ENCODE measurements at places on chromosomes 11 and 22.

DNA sequence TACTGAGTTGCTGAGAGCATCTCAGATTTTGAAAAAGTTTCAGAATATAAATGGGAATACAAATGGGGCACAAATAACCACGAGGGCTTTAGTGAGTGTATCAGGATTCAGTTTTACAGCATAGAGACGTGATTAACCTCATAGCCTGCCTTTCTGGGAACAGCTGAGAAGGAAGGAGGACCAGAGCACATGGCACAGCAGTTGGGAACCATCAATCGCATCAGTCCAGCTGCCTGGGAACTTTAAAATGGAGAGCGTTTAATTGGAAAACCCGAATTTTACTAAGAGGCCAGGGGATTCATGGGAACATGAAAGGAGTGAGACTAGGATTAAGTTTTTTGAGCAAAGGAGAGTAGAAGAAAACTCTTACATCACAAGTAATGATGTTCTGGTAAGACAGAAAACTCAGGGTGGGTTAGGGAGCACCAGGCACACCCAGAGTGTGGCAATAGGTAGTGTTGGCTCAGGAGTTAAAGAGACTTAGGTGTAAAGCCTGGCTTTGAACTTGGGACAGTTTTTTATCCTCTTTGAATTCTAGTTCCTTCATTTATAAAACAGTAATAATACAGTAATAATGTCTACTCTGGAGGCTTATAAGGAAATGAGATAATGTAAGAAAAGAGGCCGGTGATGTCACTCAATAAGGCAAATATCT, 40.2 kb downstream of the FZD4 start:
- DNase-seq = no peak

DNA sequence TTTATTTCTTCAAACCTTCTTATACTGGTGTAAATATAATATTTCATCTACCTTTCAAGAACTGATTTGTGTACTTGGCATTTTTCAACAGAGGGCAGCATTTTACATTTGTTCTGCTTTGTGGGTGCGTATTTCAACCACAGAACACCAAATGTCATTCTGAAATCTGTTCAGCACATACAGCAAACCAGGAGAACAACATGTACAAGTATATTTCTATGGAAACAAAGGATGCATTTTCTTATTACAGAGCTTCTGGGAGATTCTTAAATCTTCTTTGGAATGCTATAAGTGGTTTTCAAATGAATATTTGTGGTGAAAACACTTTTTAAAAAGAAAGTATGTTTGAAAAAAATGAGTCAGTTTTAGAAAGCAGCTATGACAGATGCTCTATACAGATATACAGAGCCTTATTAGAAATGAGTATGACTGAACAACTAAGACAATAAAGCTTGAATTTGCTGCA, 946.0 kb downstream of the FAM181B start:
- no peak for DNase-seq

DNA sequence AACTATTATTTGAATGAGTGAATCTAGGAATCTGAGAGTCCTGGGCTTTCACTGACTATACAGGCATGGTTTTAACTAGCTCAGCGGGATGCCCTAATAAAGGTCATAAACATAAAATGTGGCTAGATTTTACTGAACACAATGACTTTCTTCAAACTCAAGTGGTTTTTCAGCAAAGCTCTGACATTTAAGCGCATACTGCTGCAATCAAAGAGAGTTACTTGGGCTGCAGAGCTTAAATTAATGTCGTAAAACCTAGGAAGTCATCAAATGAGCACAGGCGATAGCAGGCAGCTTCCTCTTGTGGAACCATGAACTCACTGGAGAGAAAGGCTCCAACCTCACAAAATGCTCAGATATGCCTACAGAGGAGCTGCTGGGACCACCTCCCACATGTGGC, 6.7 kb downstream of the CSNK2A3 start:
- DNase-seq = no peak

DNA sequence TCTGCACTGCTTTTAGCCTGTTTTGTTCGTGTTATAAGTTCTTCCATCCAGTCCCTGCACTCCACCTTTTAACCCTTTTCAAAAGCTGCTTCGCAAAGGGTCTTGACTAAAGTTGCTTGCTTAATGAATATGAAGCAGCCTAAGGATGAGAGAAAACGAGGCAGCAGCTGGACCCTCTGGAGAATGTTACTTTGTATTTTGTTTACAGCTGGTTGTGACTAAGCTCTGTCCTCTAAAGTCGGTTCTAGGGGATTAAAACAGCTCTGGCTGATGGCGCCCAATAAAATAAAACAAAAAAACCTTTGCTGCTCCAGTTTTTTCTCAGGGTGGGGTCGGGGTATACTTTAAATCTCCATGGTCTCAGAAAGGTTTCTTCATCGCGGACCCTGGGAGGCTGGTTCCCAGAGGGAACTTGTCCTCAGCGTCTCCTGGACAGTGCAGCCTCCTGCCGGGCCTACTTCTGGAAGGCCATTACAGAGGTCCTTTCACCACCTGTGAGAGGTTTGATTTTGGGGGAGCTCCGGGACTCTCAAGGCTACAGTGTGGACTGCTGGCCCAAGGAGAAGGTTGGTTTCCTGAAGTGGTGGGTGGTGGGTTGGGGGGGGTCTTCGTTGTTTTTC, 836 bp upstream of the RBM4 start:
- no peak for DNase-seq

GRCh38 chr22:41979423-41980250, 10.4 kb downstream of the SEPTIN3 start:
- DNase-seq = no peak

- no peak for DNase-seq
Measured at GRCh38 chr11:93908689-93909088, 58.3 kb upstream of the VSTM5 start.

GRCh38 chr11:128711136-128711535, 17.3 kb downstream of the FLI1 start:
- DNase-seq = no peak

DNA sequence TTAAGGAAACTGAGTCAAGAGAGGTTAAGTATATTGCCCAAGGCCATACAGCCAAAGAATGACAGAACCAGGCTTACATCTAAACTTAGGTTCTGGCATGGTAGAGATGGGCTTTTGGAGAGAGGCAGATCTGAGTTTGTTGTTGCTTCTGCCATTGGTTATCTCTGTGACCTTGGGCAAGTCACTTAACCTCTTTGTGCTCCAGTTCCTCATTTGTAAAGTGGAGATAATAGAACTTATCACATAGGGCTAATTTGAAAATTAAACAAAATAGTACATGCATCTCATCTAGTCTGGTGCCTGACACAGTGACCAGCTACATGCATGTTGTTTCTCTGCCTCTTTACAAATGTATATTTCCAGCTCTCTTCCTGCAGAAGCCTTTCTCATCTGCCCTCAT, 47.0 kb upstream of the PLET1 start:
- no peak for DNase-seq

DNA sequence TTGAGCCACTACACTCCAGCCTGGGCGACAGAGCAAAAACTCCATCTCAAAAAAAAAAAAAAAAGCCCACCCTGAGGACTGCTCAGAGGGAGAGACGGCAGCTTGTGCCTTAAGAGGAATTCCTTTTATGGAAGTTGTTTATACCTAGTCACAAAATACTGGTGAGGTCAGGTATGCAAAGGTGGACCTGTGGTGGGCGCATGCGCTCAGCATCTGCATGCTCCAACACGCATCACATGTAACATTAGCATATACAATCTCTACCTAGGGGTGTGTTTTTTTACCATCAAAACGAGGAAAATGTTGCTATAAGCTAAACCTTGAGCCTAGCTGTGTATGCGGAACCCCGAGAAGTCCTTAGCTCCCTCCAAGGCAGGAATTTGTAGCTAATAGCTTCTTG, 6.8 kb upstream of the SART1 start:
- DNase-seq = no peak

- DNase-seq = no peak
Measured at GRCh38 chr11:47284151-47284550, 14.2 kb downstream of the MADD start.

DNA sequence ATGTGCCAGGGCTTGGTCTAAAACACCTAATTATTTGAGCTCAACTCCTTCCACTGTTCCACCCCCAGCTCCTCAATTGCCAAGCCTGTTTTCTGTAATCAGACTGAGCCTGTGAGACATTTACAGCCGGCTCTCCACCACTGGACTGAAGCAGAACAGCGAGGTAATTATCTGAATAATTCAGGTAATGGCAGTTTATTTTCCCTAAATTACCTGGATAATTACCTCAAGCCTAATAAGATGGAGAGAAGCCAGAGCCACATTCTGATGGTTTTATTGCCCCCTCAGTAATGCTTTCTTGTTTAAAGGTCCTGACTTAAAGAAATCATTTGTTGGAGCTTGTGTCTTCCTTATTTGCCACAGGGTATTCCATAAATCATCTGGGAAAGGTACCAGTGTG, 64.2 kb downstream of the FZD4 start:
- DNase-seq = no peak

DNA sequence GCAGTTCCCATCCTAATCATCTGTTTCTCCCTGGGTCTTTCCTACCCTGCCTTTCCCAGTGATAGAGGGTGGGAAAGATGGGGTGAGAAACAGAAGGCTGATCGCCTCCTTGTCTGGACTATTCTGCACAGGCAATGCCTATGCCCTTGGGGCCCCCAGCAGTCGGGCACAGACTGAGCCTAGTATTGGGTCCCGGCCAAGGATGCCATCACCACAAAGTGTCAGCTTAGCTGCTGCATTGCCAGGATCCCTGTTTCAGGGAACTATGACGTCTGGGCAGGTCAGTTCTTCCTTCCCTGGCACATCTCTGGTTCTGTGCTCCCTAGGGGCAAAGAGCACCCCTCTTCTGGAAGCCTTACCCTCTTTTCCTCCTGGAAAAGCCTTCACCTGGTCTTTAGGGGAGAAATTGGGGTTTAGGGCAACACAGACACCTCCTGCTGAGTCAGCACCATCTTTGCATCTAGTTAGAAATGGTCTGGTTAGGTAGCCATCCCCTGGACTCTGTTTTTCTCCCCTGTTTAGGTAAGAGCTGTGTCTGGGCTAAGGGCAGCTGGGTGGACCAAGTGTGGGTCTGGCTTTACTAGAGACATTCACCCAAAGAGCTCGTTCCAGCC, 2.1 kb downstream of the ADAMTS8 start:
- no peak for DNase-seq

DNA sequence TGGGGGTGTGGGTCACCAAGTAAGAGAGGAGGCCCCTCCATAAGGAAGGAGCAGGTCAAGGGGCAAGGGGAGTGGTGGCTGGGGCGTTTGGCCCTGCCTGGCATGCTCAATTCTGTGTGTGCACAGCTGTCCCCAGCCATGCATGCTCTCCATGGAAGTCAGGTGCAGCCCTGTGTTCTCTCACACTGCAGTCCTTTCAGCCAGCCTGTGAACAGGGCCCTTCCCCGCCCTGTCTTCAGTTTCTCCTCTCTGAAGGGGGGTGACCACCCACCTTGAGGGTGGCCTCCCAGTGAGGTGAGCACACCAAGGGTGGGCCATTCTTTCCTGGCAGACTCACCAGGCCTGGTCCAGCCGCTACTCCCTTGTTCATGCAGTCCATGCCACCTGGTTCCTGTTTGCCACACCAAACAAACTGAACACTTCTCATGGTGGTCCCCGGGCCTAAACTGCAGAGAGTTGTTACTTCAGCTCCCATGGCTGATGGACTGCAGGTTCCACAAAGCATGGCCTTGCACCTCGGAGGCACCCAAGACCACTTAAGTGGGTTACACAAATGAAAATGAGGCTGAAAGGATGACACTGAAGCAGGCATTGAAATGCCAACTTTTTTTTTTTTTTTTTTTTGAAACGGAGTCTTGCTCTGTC, 1.7 kb upstream of the CHCHD10 start:
- DNase-seq = no peak

DNA sequence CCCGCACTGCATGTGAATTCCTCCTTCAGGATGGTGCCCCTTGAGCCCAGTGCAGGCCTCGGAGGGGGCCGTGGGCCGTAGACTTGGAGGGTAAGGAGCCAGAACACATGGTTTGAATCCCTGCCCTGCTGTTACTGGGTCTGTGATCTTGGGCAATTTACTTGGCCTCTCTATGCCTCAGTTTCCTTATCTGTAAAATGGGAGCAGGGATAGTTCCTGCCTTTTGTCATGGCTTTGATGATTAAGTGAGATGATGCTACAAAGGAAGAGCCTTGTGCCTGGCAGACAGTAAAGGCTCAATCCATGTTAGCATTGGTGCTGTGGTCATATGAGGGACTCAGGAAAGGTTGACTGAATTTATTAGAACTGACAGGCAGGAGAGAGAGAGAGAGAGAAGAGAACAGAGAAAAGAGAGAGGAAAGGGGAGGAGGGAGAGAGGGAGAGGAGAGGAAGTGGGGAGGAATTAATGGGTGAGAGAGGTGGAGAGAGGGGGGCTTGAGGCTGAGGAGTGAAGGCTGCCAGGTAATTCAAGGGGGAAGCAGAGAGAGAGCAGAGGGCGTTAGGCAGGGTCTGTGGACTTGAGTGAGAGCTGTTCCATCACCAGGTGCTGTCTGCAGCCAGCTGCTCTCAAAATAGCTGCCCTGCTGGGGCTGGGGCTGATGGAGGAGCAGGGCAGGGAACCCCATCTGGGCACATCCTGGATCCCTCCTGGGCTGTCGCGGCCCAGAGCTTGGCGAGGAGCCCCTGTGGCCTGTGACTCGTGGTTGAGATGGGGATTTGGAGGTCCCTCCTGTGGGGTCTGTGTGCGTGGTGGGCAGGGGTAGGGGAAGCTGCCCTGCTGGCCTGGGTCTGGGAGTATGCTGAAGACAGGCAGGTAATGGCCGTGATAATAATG, 44.1 kb downstream of the MCM5 start:
- DNase-seq = no peak

DNA sequence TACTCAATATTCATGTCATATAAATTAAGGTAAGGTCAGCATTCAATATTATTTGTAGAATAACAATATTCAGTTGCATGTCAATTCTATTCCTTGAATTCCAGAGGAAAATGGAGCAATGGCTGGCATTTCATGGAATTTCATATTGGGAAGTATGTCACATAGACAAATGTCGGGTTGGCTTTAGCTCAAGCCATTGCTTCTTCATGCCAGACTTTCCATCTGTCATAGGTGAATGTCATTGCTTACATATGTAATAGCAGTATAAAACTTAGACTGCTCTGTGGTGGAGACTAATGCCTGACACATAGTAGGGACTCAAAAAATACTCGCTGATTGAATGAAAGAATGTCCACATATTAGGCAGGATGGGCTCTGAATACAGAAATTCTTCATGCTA, 509.6 kb upstream of the CHORDC1 start:
- no peak for DNase-seq

Measured in inflammatory macrophage treated with lipopolysaccharide for 1 hour (primary cell).